ENCODE measurements at places on chromosomes 2 and 18.

DNA sequence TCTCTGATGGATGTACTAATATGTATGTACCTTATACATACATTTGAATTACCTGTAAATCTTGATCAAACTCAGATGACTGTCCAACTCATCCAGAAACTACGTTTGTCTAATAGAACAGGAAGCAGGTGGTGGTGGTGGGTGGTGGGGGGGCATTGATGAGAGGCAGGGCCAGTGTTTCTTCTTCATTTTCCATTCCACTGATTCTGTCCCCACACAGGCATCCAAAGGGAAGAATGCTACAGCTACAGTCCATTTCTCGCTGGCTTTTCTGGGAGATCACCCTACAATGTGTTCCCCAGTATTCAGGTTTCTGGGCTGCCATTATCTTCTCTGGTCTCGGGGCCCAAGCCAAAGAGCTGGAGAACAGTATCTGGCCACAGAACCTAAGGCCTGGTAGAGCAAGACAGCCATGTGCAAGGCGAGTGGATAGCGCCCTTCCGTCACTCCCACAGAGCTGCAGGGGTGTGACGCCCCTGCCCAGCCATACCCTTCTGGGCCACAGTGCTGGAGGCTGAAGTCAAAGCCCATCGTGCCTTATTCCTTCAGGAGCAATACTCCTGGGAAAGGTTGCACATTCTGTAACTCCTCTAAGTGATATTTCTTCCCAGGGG is 54.5 kb downstream of the BCL11A start:
- DNase-seq = no peak

DNA sequence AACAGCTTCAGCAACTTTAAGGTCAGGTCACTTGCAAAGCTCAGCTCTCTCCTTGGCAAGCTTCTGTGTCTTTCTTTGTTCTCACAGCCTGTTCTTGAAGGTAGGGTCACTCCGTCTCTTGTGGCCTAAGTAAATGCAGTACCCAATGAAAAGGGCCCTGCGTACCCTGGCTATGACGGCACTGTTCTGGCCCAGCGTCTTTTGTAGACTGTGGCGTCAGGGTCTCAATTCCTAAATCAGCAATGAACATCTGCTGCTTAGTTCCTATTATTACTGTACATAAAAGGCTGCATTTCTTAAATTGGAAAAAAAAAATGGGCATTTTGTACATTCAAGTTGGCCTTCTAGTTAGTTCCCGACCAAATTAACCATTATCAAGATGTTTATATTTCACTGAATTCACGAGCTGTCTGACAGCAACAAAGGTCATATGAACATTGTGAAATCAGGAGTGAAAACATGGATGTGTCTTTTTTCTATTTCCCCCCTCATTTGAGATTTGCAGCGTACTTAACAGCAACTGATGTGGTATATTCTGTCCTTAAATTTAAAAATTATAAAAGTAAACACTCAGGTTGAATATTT is 17.0 kb upstream of the MTCL1 start:
- no peak for DNase-seq

- no peak for DNase-seq
Observed at GRCh38 chr2:57549642-57550102, 496.9 kb upstream of the VRK2 start.

DNA sequence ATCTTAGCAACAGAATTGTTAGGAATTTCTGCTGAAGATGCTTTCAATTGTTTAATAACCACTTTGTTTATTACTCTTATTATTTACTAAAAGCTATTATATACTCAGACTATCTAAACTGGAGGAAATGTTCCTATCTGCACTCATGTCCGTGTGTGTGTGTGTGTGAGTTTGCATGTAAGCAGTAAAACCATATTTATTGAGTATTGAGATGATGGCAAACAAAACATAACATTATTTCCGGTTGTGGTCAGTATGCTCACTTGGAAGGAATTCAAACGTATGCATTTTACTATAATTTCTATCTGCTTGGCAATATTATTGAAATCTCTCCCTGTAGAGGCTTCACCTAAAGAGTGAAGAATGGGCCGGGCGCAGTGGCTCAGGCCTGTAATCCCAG is 43.0 kb upstream of the ZNF804A start:
- no peak for DNase-seq

- no peak for DNase-seq
Observed at GRCh38 chr2:158647436-158648231, 147.5 kb upstream of the DAPL1 start.

DNA sequence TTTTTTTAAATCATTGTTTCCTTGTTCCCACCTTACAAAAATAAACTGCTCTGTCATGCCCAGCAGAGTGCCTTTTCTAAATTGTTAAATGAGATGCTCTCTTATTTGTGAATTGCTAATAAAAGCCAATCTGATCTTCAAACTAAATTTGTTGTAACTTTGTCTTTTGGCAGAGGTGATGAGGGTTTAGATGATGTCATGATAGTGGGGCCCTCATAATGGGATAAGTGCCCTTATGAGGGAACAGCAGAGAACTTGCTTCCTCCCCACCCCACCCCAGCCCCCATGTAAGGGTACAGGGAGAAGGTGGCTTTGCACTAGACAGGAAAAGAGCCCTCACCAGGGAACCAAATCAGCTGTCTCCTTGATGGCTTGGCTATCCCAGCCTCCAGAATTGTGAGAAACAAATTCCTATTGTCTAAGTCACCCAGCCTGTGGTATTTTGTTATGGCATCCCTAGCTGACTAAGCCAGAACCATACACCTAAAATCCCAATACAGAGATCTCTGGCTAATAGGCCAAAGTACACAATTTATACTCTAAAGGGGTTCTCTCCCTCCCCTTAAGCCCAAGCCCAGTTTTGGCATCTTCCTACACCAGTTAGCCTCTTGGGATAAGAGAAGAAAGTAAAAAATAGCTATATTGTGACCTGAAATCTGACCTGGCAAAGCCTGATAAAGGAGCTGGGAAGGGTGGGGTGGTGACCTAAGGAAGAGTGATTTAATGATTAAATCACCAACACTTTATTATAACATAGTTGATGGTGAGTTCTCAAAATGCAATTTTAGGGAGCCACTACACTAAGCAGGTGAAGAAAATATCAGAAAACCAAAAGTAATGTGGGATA is 40.3 kb upstream of the HNRNPA3 start:
- DNase-seq = no peak

GRCh38 chr18:28768791-28769768 is 592.1 kb upstream of the CDH2 start:
- no peak for DNase-seq

DNA sequence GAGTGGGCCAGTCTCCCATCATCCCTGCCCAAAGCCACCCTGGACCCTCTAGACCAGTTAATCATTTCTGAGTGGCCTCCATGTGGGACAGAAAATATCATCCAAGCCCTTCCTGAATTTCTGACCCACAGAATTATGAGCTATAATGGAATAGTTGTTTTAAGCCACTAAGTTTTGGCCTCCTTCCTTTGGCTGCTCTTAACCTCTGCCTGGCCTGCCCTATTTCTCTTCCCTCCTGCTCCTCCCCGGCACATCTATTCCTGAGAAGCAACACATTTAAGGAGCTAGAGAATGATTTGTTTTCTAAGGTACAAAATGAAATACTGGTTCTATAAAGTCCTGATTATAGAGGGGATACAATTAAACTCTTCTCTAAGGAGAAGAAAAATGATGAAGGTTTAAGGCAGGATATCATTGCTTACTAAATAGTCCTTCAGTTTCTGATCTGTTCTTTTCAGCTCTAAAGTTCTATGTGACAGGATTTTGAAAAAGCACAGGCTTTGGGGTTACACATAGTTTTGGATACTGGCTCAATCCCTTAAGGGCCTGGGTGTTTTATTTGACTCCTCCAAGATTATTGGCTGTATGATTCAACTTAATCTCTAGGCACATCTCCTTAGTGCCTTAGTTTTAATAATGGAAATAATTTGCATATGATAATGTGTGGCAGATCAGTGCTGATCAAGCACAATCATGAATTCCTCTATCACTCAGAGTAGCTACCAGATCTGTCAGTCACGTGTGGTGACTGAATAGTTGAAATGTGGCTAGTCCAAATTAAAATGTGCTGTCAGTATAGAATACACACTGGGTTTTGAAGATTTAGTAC is 240.3 kb downstream of the VAPA start:
- DNase-seq = no peak

DNA sequence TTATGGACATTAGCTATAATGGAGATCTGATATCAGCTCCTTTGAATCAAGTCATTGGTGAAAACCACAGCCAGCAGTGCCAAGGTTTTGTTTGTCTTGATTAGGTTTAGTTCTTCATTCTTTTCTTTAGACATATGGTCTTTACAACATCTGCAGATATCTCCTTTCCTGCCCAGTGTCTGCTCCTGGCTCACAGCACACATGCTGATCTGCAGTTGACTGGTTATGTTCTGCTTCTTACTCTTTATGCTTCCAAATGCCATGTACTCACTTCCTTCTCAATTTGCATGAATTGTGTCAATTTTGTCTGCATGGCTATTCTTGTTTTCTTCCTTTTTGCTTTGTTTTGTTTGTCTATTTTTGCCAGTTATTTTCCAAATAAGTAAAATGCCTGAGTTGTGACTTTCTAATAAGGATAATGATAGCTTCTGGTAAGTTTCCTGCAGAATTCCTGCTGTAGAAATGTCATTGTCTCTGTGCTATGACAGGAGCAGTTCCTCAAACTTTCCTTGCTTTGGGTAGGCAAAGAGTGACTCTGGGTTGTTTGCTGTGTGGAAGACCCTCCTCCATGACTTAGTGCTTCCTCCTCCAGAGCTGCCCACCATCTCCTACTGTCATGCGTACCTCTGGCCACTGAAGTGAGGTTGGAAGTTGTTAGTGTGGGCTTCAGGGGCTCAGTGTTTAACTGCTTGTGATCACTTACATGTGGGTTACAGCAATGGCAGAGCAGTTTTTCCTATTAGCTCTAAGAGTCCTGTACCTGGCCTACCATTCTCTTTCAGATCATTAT is 8.2 kb downstream of the ARHGAP25 start:
- no peak for DNase-seq

DNA sequence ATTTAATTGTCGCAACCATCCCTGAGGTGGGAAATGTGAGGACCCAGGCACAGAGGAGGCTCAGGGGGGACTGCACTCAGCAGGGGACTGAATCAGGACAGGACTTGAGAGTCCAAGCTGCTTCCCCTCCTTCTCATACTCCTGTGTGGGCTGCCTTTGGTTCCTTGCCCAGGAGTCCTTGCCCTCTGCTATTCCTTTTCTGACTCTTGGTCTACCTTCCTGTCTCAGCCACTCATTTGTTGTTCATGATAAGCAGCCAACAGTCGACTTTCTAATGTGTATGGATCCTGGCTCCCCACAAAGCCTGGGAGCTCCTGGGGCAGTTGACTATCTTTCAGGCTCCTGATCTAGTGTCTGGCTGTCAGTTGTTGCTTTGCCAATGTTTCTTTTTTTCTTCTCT is 28.3 kb downstream of the GATA6 start:
- DNase-seq = no peak

DNA sequence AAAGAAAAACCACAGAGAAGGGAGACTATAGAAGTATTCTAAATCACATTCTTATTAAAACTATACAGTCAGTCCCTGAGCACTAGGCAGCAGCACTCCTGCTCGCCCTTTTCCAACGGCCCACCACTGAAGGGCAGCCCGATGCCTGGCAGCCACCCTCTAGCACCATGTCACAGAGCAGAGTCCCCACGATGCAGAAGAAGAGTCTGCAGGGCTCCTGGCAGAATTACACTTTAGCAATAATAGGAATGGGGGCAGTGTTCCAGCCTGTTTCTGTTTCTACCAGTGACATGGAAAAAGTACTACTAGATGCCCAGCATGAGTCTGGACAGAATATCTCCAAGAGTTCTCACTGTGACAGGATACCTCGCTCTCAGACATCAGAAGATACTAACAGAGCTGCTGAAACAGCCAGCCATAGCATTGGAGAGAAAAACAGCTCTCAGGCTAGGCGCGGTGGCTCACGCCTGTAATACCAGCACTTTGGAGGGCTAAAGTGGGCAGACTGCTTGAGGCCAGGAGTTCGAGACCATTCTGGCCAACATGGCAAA is 87.6 kb downstream of the C2orf74 start:
- DNase-seq = no peak

DNA sequence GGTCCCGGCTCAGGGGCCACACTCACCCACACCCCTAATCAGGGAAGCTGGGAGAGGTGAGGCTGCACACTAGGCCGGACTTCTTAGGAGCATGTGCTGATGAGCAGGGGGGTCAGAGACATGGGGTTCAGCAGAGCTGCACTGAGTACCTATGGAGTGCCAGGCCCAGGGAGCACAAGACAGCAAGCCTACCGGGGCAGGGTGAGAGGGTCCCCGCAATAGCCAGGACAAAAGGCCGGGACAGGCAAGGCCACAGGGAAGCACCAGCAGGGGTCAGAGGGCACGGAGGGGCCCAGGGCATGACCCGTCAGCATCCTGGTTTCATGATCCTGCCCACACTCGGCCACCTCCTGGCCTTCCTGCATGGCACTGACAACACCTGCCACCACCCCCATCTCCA is 73.5 kb downstream of the TNS1 start:
- no peak for DNase-seq

- DNase-seq = no peak
Observed at GRCh38 chr18:13051159-13051558, 60.0 kb downstream of the CEP192 start.

DNA sequence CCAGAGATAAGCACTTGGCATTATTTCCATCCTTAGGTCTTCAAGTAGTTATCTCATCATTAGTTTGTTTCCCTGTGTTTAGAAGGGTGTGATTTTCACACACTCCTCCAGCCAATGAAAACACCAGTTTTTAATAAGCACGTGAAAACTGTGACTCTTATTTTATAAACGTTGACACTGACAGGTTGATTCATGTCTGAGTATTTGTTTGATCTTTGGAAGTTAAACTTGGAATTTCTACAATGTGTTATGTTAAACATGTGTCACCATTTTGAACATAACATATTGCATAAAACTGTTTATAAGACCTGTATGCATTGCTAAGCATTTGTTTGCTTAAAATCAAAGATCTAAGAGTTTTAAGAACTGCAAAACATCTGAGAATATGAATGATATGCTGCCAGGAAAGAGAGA is 27.6 kb downstream of the SLC40A1 start:
- no peak for DNase-seq

DNA sequence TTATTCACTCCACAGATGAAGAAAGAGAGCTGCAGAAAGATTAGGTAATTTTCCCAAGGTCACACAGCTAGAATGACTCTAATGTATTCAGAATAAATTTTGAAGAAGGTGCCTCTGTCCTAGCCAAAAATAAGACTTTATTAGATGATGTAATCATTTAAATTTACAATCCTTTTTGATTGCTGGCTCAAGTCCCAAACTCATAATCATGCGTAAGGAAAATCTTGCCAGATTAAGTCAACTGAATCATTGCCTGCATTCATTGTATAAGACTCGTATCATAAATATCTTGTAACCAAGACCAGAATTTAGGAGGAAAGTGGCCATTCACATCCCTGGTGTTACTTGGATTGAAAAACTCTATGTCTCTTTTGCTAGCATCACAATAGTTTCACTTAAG is 53.1 kb upstream of the STK39 start:
- no peak for DNase-seq

GRCh38 chr18:10006311-10006893 is 92.6 kb downstream of the VAPA start:
- DNase-seq = no peak

DNA sequence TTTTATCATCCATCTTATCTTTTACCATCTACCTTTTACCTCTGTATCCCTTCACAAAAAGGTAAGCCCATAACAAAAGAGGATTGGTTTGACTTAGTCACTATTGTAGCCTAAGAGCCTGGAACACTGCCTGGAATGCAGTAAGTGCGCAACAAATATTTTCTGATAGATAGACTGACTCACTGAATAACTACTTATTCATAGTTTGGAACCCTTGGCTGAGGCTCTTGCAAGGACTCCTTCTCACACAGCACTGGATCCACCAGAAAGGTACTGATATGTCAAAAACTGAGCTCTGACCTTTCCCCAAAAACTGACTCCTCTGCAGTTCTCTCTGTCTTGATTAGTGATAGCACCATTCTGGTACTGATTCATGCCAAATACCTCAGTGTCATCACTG is 426.7 kb downstream of the SETBP1 start:
- DNase-seq = no peak

All from nucleus accumbens (tissue), 56 donors.